ENCODE measurements at places on chromosomes 4 and X. TPM values are rescaled to one million over a fixed set of nuclear protein-coding genes. Genes with fewer than 3 reads are reported as not detected.

- no peak overlapping the region for H3K4me3 ChIP-seq
- no peak for DNase-seq
- peaks cover 15% of the 10 kb centered on the region for H3K36me3 ChIP-seq
- H3K27ac ChIP-seq: no peak overlapping the region
- peaks cover 12% of the 10 kb centered on the region for H3K4me1 ChIP-seq
These were observed 2.4 kb upstream of the FAM53A start for GRCh38 chr4:1686440-1687036.

GRCh38 chr4:28369499-28369898 is 1508.9 kb downstream of the STIM2 start:
- no peak for DNase-seq
- H3K4me3 ChIP-seq: no peak overlapping the region

GRCh38 chr4:40202474-40202873 is 5.6 kb downstream of the RHOH start:
- peak overlapping the region; percentile 100 for H3K27ac ChIP-seq
- DNase-seq: peak; percentile 28
- peaks cover 88% of the 10 kb centered on the region for H3K36me3 ChIP-seq
- no peaks in the 10 kb centered on the region for H3K27me3 ChIP-seq
- peak overlapping the region; percentile 98 for H3K4me3 ChIP-seq

DNA sequence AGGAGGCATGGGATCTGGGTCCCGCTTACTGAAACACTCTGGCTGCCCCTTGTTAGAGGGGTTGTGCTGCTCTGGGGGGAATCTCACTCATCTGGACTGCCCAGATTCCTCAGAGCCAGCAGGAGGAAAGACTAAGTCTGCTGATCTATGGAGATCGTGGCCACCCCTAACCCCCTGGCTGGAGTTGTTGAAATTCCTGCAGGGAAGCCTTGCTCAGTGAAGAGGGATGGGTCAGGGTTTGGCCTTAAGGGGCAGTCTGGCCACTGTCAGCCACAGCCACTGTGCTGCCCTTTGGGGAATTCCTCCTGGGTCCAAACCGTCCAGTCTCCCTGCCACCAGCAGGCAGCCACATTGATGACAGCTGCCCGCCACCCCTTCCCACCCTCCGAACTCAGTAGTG is 362.0 kb upstream of the AMOT start:
- no peak for DNase-seq
- no peaks in the 10 kb centered on the region for H3K4me1 ChIP-seq
- no peak overlapping the region for H3K4me3 ChIP-seq
- no peak overlapping the region for H3K27ac ChIP-seq
- H3K27me3 ChIP-seq: no peaks in the 10 kb centered on the region

GRCh38 chr4:51830156-51830720 is 12.7 kb upstream of the DCUN1D4 start:
- no peaks in the 10 kb centered on the region for H3K4me1 ChIP-seq
- no peaks in the 10 kb centered on the region for H3K36me3 ChIP-seq
- H3K27me3 ChIP-seq: peaks cover 9% of the 10 kb centered on the region
- no peak overlapping the region for H3K27ac ChIP-seq
- no peak for DNase-seq

CDS1 gene
- total RNA-seq: 0.12 TPM

GRCh38 chr4:165439981-165440380 is 61.2 kb downstream of the CPE start:
- peaks cover 9% of the 10 kb centered on the region for H3K27me3 ChIP-seq
- H3K36me3 ChIP-seq: no peaks in the 10 kb centered on the region
- peaks cover 4% of the 10 kb centered on the region for H3K4me1 ChIP-seq

DNA sequence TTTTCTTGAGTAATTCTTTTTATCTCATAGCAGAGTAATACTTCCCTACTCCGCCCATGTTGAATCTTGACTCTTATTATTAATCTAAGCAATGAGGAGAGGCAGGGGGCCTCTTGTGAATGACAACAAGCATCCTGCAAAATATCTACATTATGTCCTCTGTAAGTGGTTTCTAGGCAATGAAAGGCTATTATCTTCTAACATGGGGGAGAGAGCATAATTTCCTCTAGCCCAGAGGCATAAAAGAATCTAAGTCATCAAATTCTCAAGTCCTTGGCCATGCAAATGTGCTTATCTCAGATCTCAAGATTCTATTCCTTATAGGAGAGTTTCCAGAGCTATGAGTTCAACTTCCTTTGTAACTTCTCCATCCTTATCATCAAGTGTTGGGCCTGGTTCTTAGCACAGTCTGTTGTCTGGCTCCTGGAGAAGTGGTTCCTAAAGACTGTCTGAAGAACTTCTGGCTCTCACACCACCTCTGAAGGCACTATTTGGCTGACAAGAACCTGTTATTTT is 423.1 kb upstream of the INTU start:
- H3K36me3 ChIP-seq: no peaks in the 10 kb centered on the region
- no peaks in the 10 kb centered on the region for H3K4me1 ChIP-seq
- no peak overlapping the region for H3K27ac ChIP-seq
- H3K27me3 ChIP-seq: no peaks in the 10 kb centered on the region
- DNase-seq: no peak
- H3K4me3 ChIP-seq: no peak overlapping the region

NDST4 gene
- total RNA-seq: not detected

USP26 gene
- total RNA-seq: not detected

GRCh38 chr4:139509727-139510410 is 46.1 kb downstream of the SETD7 start:
- H3K4me1 ChIP-seq: no peaks in the 10 kb centered on the region
- H3K4me3 ChIP-seq: no peak overlapping the region
- H3K27me3 ChIP-seq: no peaks in the 10 kb centered on the region
- DNase-seq: no peak

TMEM47 gene
- not detected for total RNA-seq

IGSF1 gene
- not detected for total RNA-seq

DNA sequence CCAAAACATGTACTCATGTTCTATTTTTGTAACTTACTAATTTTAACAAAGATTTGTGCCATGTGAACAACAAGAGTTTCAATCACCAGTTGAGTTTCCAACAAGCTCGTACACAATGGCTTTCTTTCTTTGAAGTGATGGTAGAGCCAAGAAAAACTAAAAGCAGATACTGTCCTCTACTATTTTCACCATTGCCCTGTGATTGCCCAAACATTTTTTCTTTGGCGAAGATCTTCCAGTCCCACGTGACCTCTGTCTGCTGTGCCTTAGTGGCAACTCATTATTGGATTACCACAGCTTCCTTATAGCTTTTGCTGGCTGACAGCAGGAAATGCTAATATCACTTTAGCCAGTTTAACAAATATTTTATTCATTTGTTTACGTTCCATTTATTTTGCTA is 1147.1 kb downstream of the STIM2 start:
- H3K4me3 ChIP-seq: no peak overlapping the region
- no peaks in the 10 kb centered on the region for H3K27me3 ChIP-seq
- H3K36me3 ChIP-seq: no peaks in the 10 kb centered on the region
- no peaks in the 10 kb centered on the region for H3K4me1 ChIP-seq

GRCh38 chr4:147586032-147586431 is 31.2 kb upstream of the TMEM184C start:
- H3K4me3 ChIP-seq: no peak overlapping the region
- peaks cover 9% of the 10 kb centered on the region for H3K27me3 ChIP-seq

DNA sequence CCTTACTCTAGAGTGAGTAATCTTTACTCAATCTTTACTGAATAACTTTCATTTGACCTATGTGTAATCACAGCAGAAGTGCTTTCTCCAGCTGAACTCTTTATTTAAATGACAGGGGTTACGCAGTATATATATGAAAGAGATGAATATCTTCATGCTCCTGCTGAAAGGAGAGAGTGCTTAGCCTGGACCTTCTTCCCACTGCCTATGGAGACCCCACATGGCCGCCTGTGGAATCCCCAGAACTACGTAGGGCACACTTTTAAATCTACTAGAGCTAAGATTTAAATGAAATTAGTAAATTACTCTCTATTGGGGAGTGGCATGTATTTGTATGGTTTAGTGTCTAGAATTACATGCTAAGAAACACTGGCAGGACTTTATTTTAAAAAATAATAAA is 391.2 kb downstream of the ANKRD50 start:
- peaks cover 2% of the 10 kb centered on the region for H3K27me3 ChIP-seq
- H3K4me3 ChIP-seq: no peak overlapping the region
- H3K36me3 ChIP-seq: no peaks in the 10 kb centered on the region
- DNase-seq: no peak
- no peak overlapping the region for H3K27ac ChIP-seq

ADGRG4 gene
- not detected for total RNA-seq

Data from activated CD4-positive, alpha-beta T cell treated with anti-CD3 and anti-CD28 coated beads for 36 hours (primary cell).